ENCODE measurements at places on chromosomes 7 and 10.

- DNase-seq: no peak
Measured at GRCh38 chr10:86295791-86296190, 70.8 kb downstream of the GRID1 start.

- no peak for DNase-seq
Measured at GRCh38 chr10:49298983-49299815, at the start of gene C10orf71. Gene C10orf71 (plus strand): TSS chr10:49299170. CDS start chr10:49322546, 23,376 bp downstream.

- peak; percentile 96 for DNase-seq
Measured at GRCh38 chr7:41579961-41580935, 122.6 kb downstream of the INHBA start.

- no peak for DNase-seq
Measured at GRCh38 chr7:47664650-47665195, 82.8 kb upstream of the TNS3 start.

Data from fibroblast of the aortic adventitia (primary cell).